ENCODE measurements at places on chromosomes 12 and 14.

DNA sequence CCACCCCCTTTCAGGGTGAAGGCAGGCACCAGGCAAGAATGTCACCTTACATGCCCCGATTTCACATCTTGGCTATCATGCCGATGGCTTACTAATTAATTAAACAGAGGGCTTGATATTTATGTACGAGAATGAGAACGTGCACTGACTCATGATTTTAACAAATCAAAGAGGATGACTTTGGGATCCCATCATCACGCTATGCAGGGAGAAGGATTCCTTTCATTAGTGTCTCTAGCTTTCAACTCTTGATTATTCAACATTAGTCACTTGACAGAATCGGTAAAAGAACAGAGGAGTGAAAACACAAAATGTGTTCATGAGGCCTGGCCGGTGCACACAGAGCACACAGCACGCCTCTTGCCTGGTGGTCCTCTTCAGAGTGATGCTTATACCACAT, 80.6 kb downstream of the PRKAB1 start:
- DNase-seq, result no peak

DNA sequence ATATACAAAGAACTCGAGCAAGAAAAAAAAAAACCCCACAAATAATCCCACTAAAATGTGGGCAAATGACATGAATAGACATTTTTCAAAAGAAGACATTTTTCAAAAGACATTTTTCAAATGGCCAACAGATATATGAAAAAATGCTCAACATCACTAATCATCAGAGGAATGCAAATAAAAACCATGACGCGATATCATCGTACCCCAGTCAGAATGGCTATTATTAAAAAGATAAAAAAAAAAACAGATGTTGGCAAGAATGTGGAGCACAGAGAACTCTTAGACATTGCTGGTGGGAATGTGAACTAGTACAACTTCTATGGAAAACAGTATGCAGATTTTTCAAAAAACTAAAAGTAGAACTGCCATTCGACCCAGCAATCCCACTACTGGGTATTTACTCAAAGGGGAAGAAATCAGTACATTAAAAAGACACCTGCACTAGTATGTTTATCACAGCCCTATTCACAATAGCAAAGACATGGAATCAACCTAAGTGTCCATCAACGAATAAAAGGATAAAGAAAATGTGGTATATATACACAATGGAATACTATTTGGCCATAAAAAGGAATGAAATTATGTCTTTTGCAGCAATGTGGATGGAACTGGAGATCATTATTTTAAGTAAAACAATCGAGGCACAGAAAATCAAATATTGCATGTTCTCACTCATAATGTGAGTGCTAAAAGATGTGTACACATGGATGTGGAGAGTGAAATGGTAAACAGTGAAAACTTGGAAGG, 16.3 kb downstream of the ZBTB39 start:
- DNase-seq, result no peak

- no peak for DNase-seq
Measured at GRCh38 chr12:85572956-85573355, 263.3 kb downstream of the RASSF9 start.

DNA sequence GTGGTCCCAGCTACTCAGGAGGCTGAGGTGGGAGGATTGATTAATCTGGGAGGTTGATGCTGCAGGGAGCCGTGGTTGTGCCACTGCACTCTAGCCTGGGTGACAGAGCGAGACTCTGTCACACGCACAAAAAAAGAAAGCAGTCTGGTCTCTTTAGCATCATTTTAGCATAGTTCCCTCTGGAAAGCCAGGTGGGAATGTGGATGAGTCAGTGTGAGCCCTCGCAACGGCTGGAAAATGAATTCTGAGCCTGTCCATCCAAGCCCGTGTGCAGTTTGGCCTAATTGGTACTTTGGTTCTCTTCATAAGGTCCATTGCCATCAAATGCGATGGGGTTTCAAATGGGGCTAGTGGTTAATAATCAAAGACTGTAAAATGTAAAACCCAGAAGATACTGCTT, 2.4 kb downstream of the MYL2 start:
- DNase-seq, result no peak

DNA sequence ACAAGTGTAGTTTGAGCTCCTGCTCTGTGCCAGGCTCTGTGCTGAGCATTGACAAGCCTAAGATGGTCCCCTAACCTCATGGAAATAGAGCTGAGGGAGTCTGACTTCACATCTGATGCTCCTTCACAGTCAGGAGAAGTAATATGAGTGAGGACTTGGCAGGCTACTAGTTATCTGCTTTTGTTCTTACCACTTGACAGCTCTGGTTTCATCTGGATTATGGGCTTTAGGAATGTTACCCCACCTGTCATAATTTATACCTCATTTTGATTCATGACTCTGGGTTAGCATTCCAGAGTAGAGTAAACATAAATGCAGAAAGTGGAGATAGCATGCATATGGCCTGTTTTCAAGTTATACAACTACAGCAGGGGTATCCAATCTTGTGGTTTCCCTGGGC, 40.5 kb downstream of the ATP6V1D start:
- DNase-seq, result no peak

- no peak for DNase-seq
Measured at GRCh38 chr12:70576341-70577282, 60.6 kb downstream of the PTPRB start.

GRCh38 chr14:50823762-50824636, 7.0 kb downstream of the NIN start:
- DNase-seq, result peak; percentile 67

GRCh38 chr12:61504396-61505080, 755.7 kb upstream of the USP15 start:
- DNase-seq, result no peak

GRCh38 chr14:87351007-87351406, 642.0 kb downstream of the GALC start:
- DNase-seq, result no peak

DNA sequence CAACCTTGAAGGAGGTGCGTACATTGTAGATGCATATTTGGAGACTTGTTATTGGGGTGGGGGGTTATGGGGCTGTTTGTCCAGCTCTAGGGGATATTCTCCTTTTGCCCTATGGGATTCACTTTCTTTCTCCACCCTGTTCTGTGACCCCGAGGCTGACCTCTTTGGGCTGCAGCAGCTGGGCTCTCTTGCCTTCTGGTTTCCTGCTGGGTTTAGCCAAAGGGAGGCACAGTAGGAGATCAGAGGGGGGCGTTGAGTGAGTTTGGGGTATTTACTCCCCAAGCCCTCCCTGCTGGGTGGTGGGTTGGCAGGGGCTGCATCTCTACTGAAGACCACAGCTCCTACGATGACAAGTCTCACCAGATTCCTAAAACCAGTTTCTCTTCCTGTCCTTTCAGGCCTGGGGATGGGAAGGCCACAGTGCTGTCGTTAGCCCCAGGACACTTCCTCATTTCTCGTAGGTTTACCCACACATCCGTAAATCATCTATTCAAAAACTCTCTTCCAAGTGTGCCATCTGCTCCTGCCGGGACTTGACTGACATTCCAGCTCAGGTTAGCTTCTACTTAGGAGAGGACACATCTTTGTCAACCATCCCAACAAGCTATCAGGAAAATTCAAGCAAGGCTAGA, 127.1 kb downstream of the TMEM30B start:
- no peak for DNase-seq

GRCh38 chr14:104247336-104248202, 109.2 kb downstream of the KIF26A start:
- DNase-seq, result no peak

DNA sequence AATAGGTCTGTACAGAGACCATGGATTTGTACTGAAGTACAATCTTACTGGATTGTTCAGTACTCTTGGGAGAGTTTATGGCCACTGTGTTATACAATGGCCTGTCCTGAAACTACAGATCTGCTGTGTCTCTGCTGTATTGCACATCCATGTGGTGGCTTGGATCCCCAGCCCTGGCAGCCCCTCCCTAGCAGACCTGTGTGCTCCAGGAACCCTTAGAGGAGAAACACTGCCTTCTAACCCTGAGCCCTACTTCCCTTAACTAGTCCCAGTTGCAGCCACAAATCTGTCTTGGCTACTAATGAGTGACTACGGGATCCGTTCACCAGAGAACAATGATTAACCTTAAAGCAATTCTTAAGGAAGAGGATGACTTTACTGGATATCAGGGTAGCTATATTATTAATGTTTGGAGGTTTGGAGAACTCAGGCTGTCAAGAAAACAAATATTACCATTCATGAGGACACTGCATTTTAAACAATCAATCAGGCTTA, 27.7 kb downstream of the RNF34 start:
- DNase-seq, result no peak

- peak; percentile 10 for DNase-seq
Measured at GRCh38 chr12:102769323-102769916, 147.6 kb downstream of the PAH start.

GRCh38 chr14:91729756-91730155, 2.1 kb downstream of the CATSPERB start:
- no peak for DNase-seq

- no peak for DNase-seq
Measured at GRCh38 chr12:113804961-113805600, 161.0 kb downstream of the RBM19 start.

GRCh38 chr12:70557583-70558191, 79.5 kb downstream of the PTPRB start:
- no peak for DNase-seq

GRCh38 chr14:75840911-75841310, 140.9 kb downstream of the TGFB3 start:
- no peak for DNase-seq

- no peak for DNase-seq
Measured at GRCh38 chr14:54637270-54638134, 70.6 kb downstream of the SAMD4A start.

DNA sequence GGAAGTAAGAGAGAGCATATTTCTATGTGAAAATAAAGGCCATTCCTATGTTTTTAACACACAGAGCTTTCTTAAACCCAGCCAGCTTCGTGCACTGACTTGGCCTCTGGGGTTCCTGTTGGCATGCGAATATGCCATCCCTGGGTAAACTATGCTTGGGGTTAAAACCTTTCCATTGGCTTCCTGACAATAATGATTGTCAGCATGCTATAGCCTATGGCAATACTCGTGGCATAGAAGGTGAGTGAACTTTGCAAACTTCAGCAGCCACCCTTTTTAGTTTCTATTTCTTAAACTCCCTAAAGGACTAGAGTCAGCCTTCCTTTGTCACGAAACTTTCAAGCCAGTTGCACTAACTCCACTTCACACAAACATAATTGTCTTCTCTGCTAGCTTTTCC, 148.4 kb upstream of the RGS6 start:
- DNase-seq, result no peak

GRCh38 chr14:72104011-72104613, 171.9 kb downstream of the RGS6 start:
- DNase-seq, result peak; percentile 41

DNA sequence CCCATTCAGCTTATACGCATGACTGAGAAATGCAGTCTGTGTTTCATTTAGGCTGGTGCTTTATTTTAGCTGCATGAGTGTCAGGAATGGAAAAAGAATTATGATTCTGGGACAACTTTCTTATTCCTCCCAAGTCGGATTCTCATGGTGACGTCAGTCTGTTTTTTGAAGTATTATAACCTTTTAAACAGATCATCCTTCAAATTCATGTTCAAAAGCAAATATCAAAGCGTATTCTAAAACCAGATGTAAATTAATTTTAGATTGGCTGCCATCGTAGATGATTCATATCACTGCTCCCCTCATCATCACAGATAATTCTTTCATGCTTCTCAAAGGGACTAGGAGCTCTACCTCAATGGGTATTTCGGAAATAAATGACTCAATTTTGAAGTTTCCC, 15.0 kb downstream of the FNTB start:
- DNase-seq, result no peak

GRCh38 chr14:56247495-56248200, 129.4 kb downstream of the PELI2 start:
- DNase-seq, result no peak

- peak; percentile 39 for DNase-seq
Measured at GRCh38 chr12:24814379-24815113, 134.4 kb downstream of the BCAT1 start.

DNA sequence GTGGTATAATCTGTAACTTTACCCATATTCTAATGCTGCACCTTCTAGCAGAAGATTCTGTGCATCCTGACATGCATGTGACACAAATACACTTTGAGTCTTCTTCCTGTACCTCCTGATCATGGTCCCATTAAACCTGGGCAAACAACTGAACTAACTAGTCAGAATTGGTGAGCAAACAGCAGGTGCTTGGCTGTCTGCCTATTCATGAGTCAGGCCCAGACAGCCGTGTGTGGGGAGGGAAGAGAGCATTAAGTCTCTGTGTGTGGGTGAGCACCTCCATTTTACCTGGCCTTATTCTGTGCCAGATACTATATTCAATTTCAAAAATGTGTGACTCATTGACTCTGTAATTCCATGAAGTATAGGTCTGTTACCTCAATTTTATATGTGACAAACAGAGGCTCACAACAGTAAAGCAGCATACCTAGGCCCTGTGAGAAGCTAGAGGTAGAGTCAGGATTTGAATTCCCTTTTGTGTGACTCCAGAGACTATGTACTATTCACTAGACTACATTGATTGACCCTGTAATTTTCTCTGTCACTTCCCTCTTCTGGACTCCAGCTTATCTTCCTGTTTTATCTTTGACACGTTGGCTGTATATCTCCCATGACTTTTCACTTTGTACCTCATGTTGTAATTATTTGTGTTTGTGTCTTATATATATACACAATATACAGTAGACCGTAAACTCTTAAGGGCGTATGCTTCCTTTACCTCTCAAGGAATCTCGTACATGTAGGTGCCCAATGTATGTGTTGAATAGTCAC, 32.2 kb downstream of the SUSD6 start:
- DNase-seq, result no peak

DNA sequence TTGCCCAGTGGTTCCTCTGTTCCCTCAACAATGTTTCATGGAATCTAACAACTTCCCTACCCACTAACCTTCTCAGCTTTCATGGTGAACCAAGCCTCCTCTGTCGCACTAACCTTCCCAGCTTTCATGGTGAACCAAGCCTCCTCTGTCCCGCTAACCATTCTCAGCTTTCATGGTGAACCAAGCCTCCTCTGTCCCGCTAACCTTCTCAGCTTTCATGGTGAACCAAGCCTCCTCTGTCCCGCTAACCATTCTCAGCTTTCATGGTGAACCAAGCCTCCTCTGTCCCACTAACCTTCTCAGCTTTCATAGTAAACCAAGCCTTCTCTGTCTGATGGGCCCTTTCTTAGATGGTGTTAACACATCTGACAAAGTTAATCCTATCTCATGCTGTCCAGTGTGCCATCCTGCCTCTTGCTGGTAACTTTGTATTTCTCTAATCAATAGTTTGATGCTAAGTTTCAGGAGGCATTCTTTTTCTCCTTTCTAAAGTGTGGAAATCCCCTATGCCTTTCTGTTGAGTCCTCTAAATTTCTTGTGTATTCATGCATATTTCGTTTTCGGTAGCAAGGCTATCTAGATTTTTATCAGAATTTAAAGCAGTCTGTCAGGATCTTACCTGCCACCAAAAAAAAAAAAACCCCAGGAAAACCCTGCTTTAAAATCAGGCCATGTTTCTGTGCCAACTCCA, 26.8 kb upstream of the KCNK13 start:
- DNase-seq, result peak; percentile 13

- DNase-seq, result no peak
Measured at GRCh38 chr12:93080994-93081809, 152.1 kb upstream of the EEA1 start.

- no peak for DNase-seq
Measured at GRCh38 chr12:97967831-97968230, 505.2 kb downstream of the RMST start.
